ENCODE measurements at places on chromosomes 7 and 10.

- peak overlapping the region; percentile 13 for H3K27ac ChIP-seq
- H3K4me3 ChIP-seq: no peak overlapping the region
- peaks cover 16% of the 10 kb centered on the region for H3K4me1 ChIP-seq
- no peaks in the 10 kb centered on the region for H3K27me3 ChIP-seq
Measured at GRCh38 chr10:30455816-30456215, 21.8 kb downstream of the MAP3K8 start.

DNA sequence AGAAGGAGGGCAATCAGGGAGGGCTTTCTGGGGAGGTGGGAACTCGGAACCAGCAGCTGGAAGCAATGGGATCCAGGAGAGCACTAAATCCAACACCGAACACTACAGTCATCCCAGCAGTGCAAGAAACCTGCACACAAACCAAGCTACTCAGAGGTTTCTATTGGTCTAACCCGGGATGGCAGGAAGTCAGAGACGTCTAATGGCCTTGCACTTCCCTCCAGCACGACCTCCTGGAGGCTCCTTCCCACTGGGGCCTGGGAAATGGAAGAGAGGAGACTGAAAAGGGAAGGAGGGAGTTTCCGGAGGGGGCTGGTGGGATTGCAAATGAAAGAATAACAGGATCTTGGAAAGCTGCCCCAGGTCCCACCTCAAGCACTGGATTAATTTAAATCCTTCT, 56.3 kb downstream of the TEX36 start:
- peaks cover 13% of the 10 kb centered on the region for H3K27me3 ChIP-seq
- H3K4me3 ChIP-seq: no peak overlapping the region
- no peaks in the 10 kb centered on the region for H3K36me3 ChIP-seq
- no peaks in the 10 kb centered on the region for H3K4me1 ChIP-seq
- no peak for DNase-seq

DNA sequence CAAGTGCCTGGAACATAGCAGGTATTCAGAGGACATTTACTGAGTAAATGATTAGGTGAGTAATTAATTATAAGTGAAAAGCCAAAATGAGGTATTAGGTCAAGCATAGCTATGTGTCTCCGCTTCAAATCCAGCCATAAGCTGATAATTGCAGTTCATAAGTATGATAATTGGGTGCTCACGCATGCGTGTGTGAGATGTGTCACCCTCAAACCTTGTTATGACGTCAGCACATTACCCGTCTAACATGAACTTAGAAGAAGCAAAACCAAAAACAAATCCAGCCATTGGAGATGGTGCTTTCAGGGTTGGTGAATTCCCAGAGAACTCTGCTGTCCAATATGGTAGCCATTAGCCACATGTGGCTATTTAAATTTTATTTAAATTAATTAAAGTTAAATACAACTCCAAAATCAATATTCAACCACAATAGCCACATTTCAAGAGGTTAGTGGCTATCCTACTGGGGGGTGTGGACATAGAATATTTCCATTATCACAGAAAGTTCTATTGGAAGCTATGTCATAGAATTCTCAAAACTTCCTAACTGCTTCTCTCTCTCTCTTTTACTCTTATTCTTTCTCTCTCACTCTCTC, at the start of gene CPA5:
Gene CPA5 (plus strand): TSS at position 546 of the 596 bp plus-strand sequence. CDS start 1,670 bp downstream, outside the sequence.
- H3K4me3 ChIP-seq: no peak within 1 kb of the TSS
- DNase-seq: no peak
- no peak within 1 kb of the TSS for H3K27ac ChIP-seq
- H3K4me1 ChIP-seq: no peaks in the 10 kb centered on the region
- no peaks in the 10 kb centered on the region for H3K36me3 ChIP-seq
- no peaks in the 10 kb centered on the region for H3K27me3 ChIP-seq

DNA sequence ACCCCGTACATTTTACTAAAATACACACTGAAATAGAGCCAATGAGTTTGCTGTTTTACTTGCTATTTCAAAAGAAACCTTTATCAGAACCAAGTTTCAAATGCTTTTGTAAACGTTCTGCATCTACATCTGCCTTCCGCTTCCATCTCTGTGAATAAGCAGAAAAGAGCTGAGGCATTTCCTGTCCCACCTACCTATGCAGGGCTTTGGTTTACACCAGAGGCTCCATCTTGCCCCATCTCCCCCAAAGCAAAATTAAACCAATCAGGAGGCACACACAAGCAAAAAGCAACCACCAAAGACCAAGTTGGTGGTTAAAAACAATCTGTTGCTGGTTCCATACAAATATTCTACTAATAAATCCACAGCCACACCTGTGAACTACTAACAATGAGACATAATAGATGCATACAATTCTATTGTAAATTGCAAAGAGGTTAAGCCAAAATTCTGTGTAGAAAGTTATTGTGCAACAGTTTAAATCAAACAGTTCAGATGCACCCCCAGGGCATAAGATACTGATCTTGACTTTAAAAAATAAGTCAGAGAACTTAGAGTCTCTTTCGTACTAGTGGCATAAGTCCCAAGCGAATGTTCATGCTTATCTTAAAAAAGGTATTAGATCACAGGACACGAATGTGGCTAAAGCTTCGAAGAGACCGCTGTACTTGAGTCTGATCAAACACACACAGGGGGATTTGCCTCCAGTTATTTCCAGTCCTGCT, 83.9 kb downstream of the FGFR2 start:
- H3K36me3 ChIP-seq: no peaks in the 10 kb centered on the region
- no peaks in the 10 kb centered on the region for H3K4me1 ChIP-seq
- H3K27ac ChIP-seq: no peak overlapping the region

DNA sequence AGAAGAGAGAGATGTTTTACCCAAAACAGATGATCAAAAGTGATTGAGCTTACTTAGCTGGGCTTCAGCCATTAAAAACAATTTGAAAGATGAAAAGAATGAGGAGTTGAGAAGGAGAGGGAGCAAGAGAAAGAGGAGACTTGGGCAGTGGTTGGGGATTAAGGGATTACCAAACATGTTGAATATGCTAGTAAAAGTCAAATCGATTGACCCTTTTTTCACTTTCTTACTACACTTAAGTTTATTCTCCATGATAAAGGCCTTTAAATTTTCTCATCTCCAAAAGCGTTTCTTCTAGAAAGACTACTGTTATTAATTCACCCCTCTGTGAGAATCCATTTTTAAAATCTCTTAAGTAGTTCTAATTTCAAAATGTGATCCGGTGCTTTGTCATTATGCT, 1254.0 kb upstream of the PHF14 start:
- H3K27me3 ChIP-seq: no peaks in the 10 kb centered on the region
- DNase-seq: no peak
- H3K4me3 ChIP-seq: no peak overlapping the region

DNA sequence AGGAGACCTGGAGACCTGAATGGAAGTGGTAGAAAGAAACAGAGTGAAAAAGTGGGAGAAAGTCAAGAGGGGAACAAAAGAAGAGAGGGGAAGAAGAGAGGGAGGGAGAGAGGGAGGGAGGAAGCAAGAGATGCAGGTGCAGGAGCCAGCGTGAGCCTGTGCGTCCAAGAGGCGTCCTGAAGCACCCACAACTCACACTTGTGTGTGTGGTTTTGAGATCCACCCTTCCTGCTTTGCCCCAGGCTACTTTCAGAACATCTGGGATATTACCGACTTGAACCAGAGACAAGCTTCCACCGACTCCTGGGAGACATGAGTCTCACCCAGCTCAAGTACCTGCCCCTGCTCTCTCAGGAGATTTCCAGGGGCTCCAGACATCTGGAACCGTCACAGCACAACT, 9.8 kb downstream of the AFAP1L2 start:
- H3K36me3 ChIP-seq: no peaks in the 10 kb centered on the region
- peaks cover 28% of the 10 kb centered on the region for H3K27me3 ChIP-seq
- H3K27ac ChIP-seq: no peak overlapping the region
- DNase-seq: no peak
- H3K4me1 ChIP-seq: no peaks in the 10 kb centered on the region
- H3K4me3 ChIP-seq: no peak overlapping the region

- no peak overlapping the region for H3K4me3 ChIP-seq
- H3K4me1 ChIP-seq: peaks cover 19% of the 10 kb centered on the region
- no peak for DNase-seq
- H3K36me3 ChIP-seq: no peaks in the 10 kb centered on the region
Measured at GRCh38 chr7:41708581-41709358, 5.9 kb upstream of the INHBA start.

DNA sequence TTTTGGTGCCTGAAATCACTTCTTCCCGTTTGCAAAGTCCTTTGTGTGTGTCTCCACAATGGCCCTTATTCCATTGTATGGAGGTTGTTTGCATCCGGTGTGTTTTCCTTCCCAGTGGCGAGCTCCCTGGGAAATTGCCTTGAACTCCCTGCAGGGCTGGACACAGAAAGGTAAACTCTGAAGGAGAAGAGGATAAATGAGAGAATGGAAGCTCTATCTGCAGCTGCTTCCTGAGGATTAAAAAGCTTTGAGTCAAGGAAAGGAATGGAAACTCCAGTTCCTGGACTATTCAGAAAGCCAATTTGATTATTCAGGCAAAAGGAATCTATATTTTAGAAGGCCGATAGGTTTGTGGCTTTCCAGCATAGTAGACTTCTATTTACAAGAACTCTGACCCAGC, 4.4 kb upstream of the GRK5 start:
- H3K27me3 ChIP-seq: no peaks in the 10 kb centered on the region
- H3K4me1 ChIP-seq: peaks cover 19% of the 10 kb centered on the region
- no peak for DNase-seq
- H3K27ac ChIP-seq: no peak overlapping the region
- no peak overlapping the region for H3K4me3 ChIP-seq

GRCh38 chr7:136342251-136342650, 365.1 kb upstream of the MTPN start:
- H3K4me1 ChIP-seq: no peaks in the 10 kb centered on the region
- H3K27ac ChIP-seq: no peak overlapping the region
- H3K27me3 ChIP-seq: no peaks in the 10 kb centered on the region
- H3K4me3 ChIP-seq: no peak overlapping the region

GRCh38 chr10:1620803-1621202, 116.5 kb downstream of the ADARB2 start:
- no peaks in the 10 kb centered on the region for H3K36me3 ChIP-seq
- peaks cover 19% of the 10 kb centered on the region for H3K27me3 ChIP-seq
- no peak overlapping the region for H3K4me3 ChIP-seq
- H3K27ac ChIP-seq: no peak overlapping the region
- DNase-seq: no peak

- no peak for DNase-seq
- H3K27ac ChIP-seq: no peak overlapping the region
- no peaks in the 10 kb centered on the region for H3K27me3 ChIP-seq
- peaks cover 8% of the 10 kb centered on the region for H3K36me3 ChIP-seq
Measured at GRCh38 chr7:134891696-134892678, 94.3 kb upstream of the AGBL3 start.

- no peak overlapping the region for H3K27ac ChIP-seq
- H3K4me1 ChIP-seq: peaks cover 33% of the 10 kb centered on the region
- no peak for DNase-seq
- no peaks in the 10 kb centered on the region for H3K27me3 ChIP-seq
- no peaks in the 10 kb centered on the region for H3K36me3 ChIP-seq
Measured at GRCh38 chr10:62745581-62745980, 58.9 kb upstream of the ADO start.

- H3K27me3 ChIP-seq: no peaks in the 10 kb centered on the region
- no peaks in the 10 kb centered on the region for H3K36me3 ChIP-seq
- no peaks in the 10 kb centered on the region for H3K4me1 ChIP-seq
- no peak overlapping the region for H3K4me3 ChIP-seq
- DNase-seq: no peak
- H3K27ac ChIP-seq: no peak overlapping the region
Measured at GRCh38 chr10:97590082-97590747, 694 bp downstream of the C10orf62 start.

DNA sequence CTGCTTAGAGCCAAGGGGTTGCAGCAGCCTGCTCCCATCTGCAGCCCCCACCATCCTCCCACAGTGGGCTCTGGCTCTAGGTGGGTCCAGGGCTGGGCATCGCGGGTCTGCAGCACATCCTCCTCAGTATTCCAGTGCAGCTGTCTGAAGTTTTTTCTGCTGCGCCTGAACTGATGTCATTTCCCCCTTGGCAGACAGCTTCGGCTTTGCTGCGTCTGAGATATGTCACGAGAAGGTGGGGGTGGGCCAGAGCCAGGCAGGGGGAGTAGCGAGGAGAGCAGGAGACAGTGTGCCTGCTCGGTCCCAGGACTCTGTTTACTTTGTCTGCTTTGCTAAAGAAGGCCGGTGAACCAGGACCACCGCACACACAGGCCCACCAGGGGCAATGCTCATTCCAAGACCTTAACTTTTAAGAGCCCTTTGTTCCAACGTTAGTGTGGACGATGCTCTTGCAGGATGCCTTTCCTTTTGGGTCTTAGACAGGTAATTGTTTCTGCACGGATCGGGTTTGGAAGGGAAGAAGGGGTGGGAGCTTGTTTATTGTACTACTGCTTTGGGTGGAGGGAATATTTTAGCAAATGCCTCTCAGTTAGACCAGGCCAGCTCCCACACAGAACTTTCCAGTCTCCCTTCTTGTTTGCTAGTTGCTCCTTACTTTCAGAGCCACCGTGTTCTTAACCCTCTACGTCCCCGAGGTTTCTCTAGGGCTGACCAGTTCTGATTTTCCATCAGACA, 32.4 kb downstream of the WBP1L start:
- peaks cover 76% of the 10 kb centered on the region for H3K4me1 ChIP-seq
- DNase-seq: peak; percentile 69
- no peak overlapping the region for H3K27ac ChIP-seq
- peak overlapping the region; percentile 41 for H3K4me3 ChIP-seq
- peaks cover 2% of the 10 kb centered on the region for H3K36me3 ChIP-seq
- no peaks in the 10 kb centered on the region for H3K27me3 ChIP-seq

DNA sequence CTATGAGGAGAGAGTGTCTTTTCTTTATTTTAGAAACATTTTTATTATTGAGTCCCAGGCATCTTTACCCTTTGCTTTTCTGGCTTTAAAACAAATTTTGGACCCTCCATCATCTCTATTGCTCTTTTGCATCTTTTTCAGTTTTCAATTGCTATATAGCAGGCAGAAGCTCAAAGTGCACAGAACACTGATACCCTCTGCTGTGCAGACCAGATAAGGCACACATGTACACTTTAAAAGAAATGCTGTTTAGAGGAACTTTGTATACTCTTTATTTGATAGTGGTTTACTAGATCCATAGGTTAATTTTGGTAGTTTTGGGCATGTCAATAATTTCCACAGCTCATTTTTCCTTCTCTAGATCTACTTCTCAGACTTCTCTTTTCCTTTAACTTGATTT, 324.2 kb downstream of the SH2D4B start:
- H3K4me1 ChIP-seq: no peaks in the 10 kb centered on the region
- H3K4me3 ChIP-seq: no peak overlapping the region
- H3K27me3 ChIP-seq: peaks cover 6% of the 10 kb centered on the region
- H3K27ac ChIP-seq: no peak overlapping the region
- H3K36me3 ChIP-seq: no peaks in the 10 kb centered on the region

- no peak for DNase-seq
- H3K4me1 ChIP-seq: peaks cover 17% of the 10 kb centered on the region
- no peak overlapping the region for H3K27ac ChIP-seq
Measured at GRCh38 chr7:151205730-151206129, 4.6 kb downstream of the H2BK1 start.

All from activated naive CD4-positive, alpha-beta T cell treated with anti-CD3 and anti-CD28 coated beads for 36 hours (primary cell).